ENCODE measurements at places on chromosomes 2 and 18. TPM values are rescaled to one million over a fixed set of nuclear protein-coding genes. Genes with fewer than 3 reads are reported as not detected.

DNA sequence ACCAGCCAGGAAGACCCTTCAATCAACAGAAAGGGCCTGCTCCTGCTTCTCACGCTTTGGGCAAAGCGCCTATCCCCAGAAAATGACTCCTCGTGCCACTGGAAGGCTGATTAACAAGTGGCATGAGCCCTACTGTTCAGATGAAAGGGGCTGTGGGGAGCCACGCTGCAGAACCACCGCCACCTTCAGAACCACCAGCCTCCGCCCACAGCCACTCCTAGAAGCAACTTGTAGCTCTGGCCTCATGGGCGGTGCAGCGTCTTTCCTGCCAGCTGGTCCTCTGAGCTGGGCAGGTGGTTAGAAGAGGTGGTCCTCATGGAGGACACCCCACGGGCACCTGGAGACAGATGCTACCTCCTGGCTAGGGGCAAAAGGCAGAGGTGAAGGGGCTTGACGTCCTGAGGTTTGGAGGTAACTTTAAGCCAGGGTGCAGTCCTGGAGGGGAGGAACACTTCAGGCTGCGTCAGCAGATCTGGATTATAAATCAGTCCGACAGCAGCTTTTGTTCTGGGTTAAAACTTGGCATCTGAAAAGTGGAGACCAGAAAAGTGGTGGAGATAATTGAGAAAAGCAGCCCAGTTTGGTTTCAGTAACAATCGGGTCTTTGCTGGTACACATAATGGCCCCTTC lies 861 bp upstream of the SEMA4C start:
- peak overlapping the region; percentile 27 for H3K4me3 ChIP-seq
- no peak for DNase-seq
- H3K27ac ChIP-seq = peak overlapping the region; percentile 71

- no peaks in the 10 kb centered on the region for H3K4me1 ChIP-seq
- H3K27me3 ChIP-seq = no peaks in the 10 kb centered on the region
- DNase-seq = no peak
- H3K36me3 ChIP-seq = no peaks in the 10 kb centered on the region
- H3K4me3 ChIP-seq = no peak within 1 kb of the TSS
Observed at GRCh38 chr2:227617316-227618230, at the start of gene SCYGR4. TSS of gene SCYGR4 (plus strand) at chr2:227617498. CDS start at chr2:227617498, 0 bp downstream.

- DNase-seq = no peak
- no peaks in the 10 kb centered on the region for H3K36me3 ChIP-seq
- no peak overlapping the region for H3K4me3 ChIP-seq
- H3K27me3 ChIP-seq = peaks cover 18% of the 10 kb centered on the region
Observed at GRCh38 chr2:25159949-25160348, 8.4 kb downstream of the POMC start.

GRCh38 chr2:56444339-56444738 lies 260.5 kb downstream of the CCDC85A start:
- no peak overlapping the region for H3K27ac ChIP-seq
- H3K4me3 ChIP-seq = no peak overlapping the region
- no peaks in the 10 kb centered on the region for H3K4me1 ChIP-seq
- no peaks in the 10 kb centered on the region for H3K36me3 ChIP-seq
- no peaks in the 10 kb centered on the region for H3K27me3 ChIP-seq
- no peak for DNase-seq

DNA sequence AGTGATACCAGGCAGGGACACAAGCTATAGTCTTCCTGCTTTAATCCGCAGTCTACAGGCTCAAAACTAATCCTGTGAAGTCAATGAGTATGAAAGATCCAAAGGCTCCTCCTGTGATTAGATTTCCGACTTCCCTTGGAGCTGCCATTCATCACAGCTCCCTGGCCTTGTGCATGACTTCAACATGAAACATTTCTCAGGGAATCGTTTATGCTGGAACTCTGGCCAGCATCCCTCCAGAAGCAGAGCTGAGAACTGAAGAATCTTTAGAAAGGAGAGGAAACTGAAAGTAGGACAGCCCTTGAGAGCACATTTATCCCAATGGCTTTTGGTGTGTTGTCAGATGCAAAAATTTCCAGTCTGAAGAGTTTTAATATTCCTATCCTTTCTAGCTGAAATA lies 84.3 kb upstream of the SESTD1 start:
- no peak for DNase-seq
- H3K27ac ChIP-seq = no peak overlapping the region
- H3K36me3 ChIP-seq = no peaks in the 10 kb centered on the region
- no peaks in the 10 kb centered on the region for H3K4me1 ChIP-seq

GRCh38 chr18:60021556-60021955 lies 121.8 kb downstream of the PMAIP1 start:
- no peak for DNase-seq
- no peaks in the 10 kb centered on the region for H3K27me3 ChIP-seq
- no peaks in the 10 kb centered on the region for H3K4me1 ChIP-seq

- H3K27me3 ChIP-seq = no peaks in the 10 kb centered on the region
- no peaks in the 10 kb centered on the region for H3K4me1 ChIP-seq
- no peak overlapping the region for H3K4me3 ChIP-seq
- DNase-seq = no peak
- H3K36me3 ChIP-seq = no peaks in the 10 kb centered on the region
- no peak overlapping the region for H3K27ac ChIP-seq
Observed at GRCh38 chr2:195447323-195447975, 209.6 kb upstream of the SLC39A10 start.

- no peaks in the 10 kb centered on the region for H3K36me3 ChIP-seq
- no peaks in the 10 kb centered on the region for H3K27me3 ChIP-seq
- H3K27ac ChIP-seq = no peak overlapping the region
- no peak overlapping the region for H3K4me3 ChIP-seq
- no peak for DNase-seq
Observed at GRCh38 chr2:50991602-50992001, 40.3 kb downstream of the NRXN1 start.

DNA sequence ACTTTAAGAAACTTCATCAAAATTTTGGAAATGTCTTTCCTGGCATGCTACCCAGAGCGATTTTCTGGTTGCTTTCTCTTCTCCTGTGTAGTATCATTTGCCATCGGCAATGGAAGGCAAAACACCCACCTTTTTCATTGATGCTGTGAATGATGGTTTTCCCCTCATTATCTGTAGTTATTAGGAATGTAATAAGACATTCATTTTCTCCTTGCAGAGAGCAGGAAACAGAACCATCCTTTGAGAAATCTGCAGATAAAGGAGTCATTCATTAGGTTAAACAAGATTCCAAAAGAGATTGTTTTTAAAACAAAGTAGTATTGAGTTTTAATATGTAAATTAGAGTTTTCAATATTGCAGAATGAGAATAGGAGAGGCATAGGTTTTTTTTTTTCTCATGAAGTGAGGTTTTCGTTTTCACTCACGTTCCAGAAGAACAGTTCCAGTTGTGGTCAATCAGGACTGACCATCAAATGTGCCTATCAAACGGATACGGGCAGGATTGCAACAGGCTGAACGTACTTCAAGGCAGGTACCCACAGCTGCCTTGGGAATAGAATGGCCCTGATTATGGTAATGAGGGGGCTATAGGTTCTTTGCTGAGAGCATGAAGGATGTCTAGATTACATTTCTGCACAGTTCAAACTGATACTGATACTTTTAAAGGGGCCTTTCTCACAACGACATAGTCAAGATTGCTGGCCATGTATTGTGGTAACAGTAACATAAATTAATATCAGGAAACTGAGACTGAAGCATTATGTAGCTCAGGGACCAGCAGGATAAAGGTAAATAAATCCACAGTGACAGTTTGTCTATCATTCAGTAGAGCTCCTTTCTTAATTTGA lies 49.8 kb upstream of the PLA2R1 start:
- no peak overlapping the region for H3K27ac ChIP-seq
- H3K4me3 ChIP-seq = no peak overlapping the region
- no peaks in the 10 kb centered on the region for H3K4me1 ChIP-seq
- DNase-seq = no peak
- no peaks in the 10 kb centered on the region for H3K27me3 ChIP-seq
- no peaks in the 10 kb centered on the region for H3K36me3 ChIP-seq

DNA sequence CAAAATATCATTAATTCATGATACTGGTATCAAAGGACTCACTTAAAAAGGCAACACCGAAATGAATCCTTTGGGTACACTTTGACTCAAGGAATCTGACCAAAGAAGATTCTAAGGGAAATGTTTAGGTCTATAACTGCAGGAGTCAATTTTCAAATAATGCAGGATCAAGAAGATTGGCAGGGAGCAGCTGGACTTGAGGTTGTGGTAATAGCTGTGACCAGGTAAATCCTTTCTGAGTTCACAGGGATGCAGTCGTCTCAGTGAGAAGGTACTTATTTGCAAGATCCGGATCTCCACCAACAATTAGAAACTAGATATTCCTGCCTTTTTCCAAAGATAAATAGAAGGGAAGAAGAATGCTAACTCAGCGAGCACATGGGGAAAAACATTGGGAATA lies 96.9 kb downstream of the SCN9A start:
- DNase-seq = no peak
- H3K27ac ChIP-seq = no peak overlapping the region
- H3K4me3 ChIP-seq = no peak overlapping the region

GRCh38 chr18:48404716-48405507 lies 4.3 kb downstream of the ZBTB7C start:
- H3K36me3 ChIP-seq = no peaks in the 10 kb centered on the region
- no peak for DNase-seq
- peaks cover 4% of the 10 kb centered on the region for H3K4me1 ChIP-seq
- peaks cover 64% of the 10 kb centered on the region for H3K27me3 ChIP-seq
- no peak overlapping the region for H3K4me3 ChIP-seq

DNA sequence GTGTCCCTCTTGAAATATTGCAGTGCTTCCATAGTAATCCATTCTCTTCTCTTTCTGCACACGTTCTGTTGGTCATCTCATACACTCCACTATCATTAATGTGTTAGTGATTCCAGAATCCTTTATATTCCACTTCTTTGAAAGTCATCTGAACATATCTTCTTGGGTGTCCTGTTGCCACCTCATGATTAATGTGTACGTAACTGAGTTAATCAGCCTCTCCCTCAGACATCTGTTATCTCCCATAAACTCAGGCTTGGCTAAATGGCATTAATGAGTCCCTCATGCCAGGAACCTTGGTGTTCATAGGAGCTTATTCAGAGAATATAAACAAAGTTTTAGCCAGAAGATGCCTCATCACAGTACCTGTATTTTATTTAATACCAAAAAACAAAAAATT lies 126.4 kb downstream of the NCOA1 start:
- no peak overlapping the region for H3K27ac ChIP-seq
- peaks cover 4% of the 10 kb centered on the region for H3K36me3 ChIP-seq
- DNase-seq = no peak
- no peak overlapping the region for H3K4me3 ChIP-seq
- H3K4me1 ChIP-seq = no peaks in the 10 kb centered on the region

GRCh38 chr2:26395394-26395793 lies 6.3 kb upstream of the DRC1 start:
- H3K27me3 ChIP-seq = no peaks in the 10 kb centered on the region
- no peak overlapping the region for H3K27ac ChIP-seq
- H3K4me3 ChIP-seq = no peak overlapping the region
- peaks cover 17% of the 10 kb centered on the region for H3K4me1 ChIP-seq
- DNase-seq = no peak

DNA sequence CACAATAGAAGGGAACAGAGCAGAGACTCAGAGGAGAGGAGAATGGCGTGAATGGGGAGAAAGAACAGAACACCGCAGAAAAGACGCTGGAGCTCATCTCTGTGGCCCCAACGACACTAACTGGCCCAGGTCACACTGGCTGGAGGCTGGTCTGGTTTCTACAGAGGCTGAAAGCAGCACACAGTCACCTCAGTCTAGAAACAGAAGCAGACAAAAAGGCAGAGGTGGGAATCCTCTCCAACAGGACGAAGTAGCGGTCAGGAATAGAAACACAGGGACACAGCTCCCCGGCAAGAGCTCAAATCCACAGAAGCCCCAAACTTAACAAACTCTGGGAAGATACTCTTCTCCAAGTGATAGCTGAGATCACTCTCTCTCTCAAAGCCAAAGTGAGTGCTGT lies 9.2 kb downstream of the SLC66A2 start:
- peaks cover 24% of the 10 kb centered on the region for H3K4me1 ChIP-seq
- no peak overlapping the region for H3K27ac ChIP-seq
- H3K4me3 ChIP-seq = no peak overlapping the region
- DNase-seq = no peak
- peaks cover 30% of the 10 kb centered on the region for H3K36me3 ChIP-seq

DNA sequence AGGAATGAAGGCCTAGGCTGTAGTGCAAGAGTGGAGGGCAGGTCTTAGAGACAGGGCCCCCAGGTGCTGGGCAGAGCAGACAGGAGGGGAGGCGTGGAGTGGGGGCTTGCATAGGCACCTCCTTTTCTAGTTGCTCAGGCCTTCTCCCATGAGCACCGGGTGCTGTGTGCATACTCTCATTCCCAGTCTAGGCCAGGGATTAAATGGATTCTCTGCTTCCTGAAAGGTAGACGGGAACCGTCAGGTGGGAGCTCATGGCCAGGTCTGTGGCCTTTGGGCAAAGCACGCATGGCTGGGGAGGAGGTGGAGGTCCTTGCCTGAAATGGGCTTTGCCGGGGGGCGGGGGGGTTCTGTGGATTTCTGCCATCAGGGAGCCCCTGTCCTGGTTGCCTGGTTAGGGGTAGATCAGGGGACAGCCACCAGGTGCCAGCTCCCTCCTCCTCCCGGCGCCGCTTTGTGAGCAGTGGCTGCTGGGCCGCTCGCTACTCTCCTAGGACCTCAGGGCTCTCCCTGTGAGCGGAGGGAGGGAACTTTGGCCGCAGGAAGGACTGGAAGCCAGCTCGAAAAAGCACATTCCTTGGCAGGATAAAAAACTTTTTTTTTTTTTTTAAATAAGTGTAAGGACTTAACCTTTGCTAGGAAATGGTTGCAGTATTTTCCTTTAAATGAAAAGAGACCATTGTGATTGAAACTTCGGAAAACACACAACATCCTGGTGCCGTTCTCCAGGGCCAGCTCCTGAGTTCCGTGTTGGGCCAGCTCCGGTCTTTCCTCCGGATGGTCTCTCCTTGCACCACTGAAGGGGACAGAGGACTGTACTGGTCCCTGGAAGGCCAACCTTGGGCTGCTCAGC lies 82.8 kb upstream of the HAAO start:
- no peak for DNase-seq
- no peaks in the 10 kb centered on the region for H3K27me3 ChIP-seq
- H3K4me3 ChIP-seq = no peak overlapping the region

DNA sequence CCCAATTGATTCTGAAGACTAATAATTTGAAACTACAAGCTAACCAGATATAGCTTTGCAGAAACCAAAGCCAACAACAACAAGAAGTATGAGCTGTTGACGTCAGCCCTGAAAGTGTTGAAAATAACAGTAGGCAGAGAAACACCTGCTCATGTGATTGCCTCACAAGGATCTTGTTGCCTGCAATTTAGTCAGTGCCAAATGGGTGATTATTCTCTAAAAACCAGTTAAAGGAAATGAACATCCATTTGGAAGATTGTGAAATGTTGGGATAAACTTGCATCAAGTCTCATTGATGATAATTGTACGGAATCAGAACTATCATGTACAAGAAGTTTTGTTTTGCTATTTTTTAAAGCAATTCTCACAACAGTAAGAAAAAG lies 2.8 kb downstream of the CYTIP start:
- peak; percentile 90 for DNase-seq
- H3K4me1 ChIP-seq = peaks cover 13% of the 10 kb centered on the region
- peak overlapping the region; percentile 74 for H3K4me3 ChIP-seq
- no peaks in the 10 kb centered on the region for H3K27me3 ChIP-seq
- H3K36me3 ChIP-seq = no peaks in the 10 kb centered on the region

Gene NYAP2
- 0.05 TPM for total RNA-seq

Gene CRACDL
- total RNA-seq = 1.9 TPM

Gene MC2R
- total RNA-seq = 0.05 TPM

Gene NCKAP5
- 2.0 TPM for total RNA-seq

Gene PROKR1
- total RNA-seq = 0.05 TPM

Gene FSHR
- total RNA-seq = not detected

Gene FBXO36
- total RNA-seq = 2.0 TPM

Gene EGR4
- 0.05 TPM for total RNA-seq
